Vagina (tissue), 2 donors: ENCODE measurements at places on chromosomes 16 and 17. TPM values are rescaled to one million over a fixed set of nuclear protein-coding genes. Genes with fewer than 3 reads are reported as not detected.

Gene DRG2
- 40.8 TPM for total RNA-seq

Gene CRHR1
- 4.2 TPM for total RNA-seq

Gene MSLN
- not detected for total RNA-seq

Gene SULT1A4
- total RNA-seq, result 9.6 TPM

Gene MAP2K6
- 10.3 TPM for total RNA-seq

Gene GRAP
- 5.2 TPM for total RNA-seq

DNA sequence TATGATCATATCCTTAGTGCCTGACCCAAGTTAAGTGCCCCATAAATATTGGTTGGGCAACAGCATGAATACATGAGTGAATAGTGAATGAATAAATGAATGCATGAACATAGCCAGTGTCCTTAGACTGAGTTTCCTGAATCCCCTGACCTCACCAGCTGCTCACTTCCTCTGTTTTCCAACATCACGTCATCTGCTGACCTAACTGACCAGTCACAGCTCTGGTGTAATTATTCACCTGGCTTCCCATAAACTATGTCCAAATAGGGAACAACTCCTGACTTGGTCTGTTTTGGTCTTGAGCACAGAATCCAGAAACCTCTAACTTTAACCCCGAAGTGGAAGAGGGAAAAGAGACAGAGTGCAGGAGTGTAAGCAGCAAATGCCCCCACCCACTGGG, 83.4 kb downstream of the ASIC2 start:
- no peak for DNase-seq

DNA sequence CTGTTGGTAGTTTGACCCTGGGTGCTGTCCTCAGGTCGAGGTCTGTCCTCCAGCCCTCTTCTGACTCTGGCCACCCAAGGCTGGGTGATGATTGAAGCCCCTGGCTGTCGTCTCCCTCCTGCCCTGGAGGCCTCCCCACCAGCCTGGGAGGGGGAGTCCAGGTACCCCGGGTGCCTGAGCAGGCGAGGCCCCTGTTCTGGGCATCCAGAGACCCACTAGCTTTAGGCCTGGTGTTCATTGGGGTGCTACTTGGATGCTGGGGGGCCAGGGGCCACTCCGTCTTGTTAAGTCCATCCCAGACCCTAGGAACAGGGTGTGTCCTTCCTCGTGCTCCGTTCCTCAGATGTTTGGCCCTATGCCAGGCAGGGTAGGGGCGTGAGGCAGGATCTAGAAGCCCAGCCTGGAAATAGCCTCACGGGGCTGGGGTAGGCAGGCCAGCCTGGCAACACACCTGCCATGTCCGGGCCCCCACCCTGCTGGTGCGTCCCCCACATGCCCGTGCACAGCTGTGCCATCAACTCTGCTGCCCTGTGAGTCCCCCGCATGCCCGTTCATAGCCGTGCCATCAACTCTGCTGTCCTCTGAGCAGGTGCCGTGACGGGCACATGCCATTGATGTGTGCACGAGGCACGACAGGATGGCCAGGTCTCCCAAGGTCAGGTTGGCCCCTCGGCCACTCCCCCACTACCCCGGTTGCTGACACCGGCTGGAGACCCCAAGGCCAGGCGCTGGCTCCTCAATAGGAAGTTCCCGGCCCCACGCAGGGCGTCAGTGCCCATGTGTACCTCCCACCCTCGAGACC, 36.9 kb downstream of the GINS2 start:
- DNase-seq, result no peak

- no peak for DNase-seq
Observed at GRCh38 chr16:13953501-13953900, 33.5 kb downstream of the ERCC4 start.

DNA sequence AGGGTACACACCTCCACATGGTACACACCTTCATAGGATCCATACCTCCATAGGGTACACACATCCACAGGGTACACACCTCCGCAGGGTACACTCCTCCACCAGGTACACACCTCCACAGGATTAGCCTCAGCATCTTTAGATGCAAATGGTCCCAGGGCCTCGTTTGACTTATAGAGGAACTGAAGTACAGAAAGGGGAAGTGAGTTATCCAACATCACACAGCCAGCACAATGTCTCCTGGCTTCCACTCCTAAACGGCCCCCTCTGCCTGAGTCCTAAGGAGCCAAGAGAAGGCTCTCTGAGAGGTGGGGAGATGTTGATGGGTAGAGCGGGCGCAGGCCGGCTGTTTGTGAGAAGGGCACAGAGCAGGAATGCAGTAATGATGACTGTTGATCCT, 12.0 kb downstream of the FOXN1 start:
- DNase-seq, result no peak

DNA sequence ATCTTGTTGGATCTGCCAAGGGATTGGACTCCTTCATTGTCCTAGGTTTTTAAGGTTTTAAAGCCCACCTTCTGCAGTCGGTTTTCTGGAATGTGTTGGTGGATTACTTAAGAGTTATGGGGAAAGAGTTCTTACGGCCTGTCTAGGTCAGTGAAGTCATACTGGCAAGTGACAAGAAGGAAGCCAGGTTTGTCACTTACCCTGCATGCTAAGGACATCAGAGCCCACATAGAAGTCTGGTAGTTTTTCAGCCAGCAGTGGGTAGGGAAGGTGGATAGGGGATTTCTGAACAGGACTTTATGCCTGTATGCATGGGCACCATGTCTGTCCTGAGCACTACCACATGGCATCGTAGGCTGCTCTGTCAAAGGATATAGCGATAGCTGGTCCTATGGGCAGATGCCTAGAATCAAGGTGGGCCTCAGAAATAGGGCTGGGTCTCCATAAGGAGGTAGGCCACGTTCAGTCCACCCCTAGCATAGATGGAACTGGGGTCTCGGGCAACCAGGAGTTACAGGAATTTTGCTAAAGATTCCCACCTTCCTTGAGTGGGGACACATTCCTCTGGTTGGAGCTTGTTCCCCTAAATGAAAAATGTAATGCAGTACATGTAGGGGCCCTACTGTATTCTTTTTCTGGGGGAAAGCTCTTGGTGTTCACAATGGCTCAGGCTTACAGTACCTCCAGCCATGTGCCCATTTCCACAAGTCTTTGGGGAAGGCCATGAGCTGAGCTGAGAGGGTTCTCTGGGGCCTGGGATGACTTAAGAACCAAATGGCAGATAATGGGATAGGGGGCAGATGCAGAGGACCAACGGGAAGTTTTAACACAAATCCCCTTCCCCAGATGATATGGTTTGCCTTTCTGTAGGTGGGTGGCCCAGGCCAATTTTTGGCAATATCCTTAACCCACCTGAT, 27.5 kb downstream of the TRPV2 start:
- DNase-seq, result no peak

DNA sequence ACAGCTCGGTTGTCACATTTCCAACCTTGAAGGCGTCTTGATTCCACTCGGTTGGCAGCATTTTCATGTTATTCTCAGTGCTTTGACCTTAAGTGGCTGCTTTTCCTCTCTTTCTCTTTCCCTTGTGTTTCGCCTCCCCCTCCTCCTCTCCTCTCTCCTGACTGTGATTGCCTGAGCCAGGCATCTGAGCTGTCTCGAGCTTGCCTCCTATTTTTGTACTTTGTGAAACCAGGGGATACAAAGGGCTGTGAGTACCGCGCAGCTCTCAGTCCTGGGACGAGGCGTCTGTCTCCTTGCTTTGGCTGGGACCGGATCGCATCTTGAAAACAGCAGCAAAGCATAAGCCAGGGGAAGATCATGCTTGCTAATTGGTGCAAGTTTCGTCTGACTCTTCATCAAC, 48.8 kb upstream of the SDK2 start:
- DNase-seq, result no peak

DNA sequence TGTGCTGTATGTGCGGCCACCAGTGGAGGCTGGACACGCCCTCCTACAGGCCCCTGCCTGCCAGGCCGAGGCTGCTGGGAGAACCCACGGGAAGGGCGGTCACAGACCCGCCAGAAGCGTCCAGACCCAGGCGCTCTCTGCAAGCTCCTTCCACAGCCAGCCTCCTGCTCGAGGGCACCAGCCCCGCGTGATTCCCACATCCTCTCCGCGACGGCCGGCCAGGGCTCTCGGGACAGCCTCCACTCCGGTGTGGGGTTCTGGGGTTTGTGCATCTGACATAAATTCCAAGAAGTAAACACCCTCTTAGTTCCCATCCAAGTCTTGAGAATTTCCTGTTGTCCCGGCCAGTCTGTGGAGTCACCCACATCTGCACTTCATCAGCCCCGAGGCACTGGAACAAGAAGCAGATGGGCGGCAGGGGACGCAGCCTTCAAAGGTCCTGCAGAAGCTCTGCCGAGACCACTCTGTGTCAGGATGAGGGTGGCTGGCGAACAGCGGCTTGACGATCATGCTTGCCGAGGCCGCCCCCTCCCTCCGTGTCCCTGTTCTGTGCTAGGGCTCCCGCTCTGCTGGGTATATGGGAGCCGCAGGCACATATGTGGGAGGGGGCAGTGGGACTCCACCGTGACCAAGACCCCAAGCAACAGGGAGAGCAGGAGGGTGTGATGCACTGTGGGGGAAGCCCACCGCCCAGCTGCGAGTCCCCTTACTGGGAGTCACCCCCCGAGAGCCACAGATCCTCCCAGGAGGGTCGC, 2.4 kb upstream of the TMEM204 start:
- no peak for DNase-seq

GRCh38 chr17:14205380-14205779, 31.3 kb downstream of the CDRT15 start:
- no peak for DNase-seq

- no peak for DNase-seq
Observed at GRCh38 chr16:54512467-54512995, 225.9 kb upstream of the IRX3 start.

GRCh38 chr16:55542459-55543082, 23.9 kb upstream of the CAPNS2 start:
- no peak for DNase-seq

GRCh38 chr16:2033057-2033908, 6.6 kb downstream of the NHERF2 start:
- no peak for DNase-seq

- DNase-seq, result no peak
Observed at GRCh38 chr17:37490638-37491614, 1.2 kb downstream of the DUSP14 start.

DNA sequence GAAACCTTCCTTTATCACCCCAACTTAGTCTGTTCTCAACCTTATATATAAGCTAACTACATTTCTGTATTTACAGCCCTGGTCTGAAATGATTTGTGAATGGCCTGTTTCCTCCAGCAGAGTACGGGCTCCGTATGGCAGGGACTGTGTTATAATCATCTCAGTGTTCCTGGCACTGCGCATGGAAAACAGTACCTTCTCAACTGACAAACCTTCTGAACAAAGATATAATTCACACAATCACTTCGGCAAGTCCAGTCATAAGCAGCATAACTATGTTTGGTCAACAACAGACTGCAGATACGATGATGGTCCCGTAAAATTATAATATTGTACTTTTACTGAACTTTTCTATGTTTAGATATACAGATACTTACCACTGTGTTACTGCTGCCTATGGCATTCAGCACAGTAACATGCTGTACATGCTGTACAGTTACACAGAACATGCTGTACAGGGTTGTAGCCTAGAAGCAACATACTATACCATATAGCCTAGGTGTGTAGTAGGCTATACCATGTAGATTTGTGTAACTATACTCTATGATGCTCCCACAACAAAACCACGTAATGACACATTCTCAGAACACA, 30.0 kb downstream of the ANKFY1 start:
- DNase-seq, result no peak

DNA sequence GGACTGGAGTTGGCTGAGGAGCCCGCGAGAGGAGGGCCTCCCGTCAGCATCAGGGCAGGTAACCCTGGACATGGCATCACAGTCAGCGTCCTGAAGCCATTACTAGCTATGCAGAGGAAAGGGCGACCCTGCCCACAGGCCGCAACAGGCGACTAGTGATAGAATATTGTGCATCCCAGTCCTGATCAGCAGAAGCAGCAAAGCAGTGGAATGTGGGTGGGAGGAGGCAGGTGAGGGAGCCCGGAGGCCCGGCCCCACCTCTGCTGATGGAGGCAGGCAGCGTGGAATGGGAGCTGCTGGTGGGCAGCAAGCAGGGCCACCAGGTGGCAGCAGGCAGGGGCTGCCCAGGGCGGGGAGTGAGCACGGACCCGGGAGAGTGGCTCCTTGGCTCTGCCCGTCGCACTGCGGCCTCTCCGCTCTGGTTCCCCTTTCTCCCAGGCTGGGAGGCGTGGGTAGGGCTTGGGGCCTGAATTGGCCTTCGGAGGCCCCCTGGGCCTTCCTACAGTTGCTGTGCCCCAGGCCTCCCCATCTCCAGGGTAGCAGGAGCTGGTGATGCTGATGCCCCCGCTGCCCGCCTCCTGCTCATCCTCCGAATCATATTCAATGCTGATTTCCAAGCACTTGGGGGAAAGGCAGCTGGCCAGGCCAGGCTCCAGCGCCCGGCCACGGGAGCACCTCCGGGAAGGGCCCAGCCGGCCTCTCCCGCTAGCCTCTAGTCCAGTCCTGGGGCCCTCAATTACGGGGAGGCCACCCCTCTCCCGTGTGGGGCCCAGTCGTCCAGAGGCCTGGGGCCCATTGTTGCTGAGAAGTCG, 20.2 kb downstream of the TSPOAP1 start:
- no peak for DNase-seq
